ENCODE measurements at places on chromosomes 6 and 20.

DNA sequence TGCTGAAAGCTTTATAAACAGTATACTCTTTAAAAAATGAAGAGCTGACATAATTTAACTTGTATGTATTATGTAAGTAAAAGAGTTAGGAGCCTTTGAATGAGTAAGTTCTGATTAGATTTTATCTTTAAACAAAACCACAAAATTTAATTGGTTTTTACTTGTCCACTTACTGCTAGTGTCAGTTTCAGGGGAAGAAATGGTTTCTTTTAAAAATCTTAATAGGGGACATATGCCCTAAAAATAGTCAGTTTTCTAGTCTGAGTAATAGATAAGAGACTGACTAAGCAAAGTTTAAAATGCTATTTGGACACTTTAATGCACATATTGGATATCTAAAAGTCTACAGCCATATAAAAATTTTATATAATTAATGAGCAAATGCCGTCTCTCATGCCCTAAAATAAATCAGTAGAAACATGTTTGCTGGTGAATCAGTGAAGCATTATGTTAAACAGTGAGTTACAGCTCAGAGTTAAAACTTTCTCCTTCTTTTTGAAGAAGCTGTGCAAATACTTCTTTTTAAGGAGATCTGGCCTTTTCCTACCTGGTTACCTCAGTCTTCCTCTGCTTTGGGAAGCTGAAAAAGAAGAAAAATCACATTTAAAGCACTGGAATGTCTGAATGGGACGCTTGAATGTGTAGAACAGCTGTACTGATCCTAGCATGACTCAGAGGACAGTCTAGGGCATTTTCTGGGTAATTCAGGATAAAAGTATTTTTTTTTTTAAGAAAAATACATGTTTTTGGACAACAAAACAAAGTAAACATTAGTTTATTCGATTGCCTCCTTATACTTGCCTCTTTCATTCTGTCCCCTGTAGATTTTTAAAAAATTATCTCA, 55.3 kb downstream of the CDH26 start:
- no peak for DNase-seq

DNA sequence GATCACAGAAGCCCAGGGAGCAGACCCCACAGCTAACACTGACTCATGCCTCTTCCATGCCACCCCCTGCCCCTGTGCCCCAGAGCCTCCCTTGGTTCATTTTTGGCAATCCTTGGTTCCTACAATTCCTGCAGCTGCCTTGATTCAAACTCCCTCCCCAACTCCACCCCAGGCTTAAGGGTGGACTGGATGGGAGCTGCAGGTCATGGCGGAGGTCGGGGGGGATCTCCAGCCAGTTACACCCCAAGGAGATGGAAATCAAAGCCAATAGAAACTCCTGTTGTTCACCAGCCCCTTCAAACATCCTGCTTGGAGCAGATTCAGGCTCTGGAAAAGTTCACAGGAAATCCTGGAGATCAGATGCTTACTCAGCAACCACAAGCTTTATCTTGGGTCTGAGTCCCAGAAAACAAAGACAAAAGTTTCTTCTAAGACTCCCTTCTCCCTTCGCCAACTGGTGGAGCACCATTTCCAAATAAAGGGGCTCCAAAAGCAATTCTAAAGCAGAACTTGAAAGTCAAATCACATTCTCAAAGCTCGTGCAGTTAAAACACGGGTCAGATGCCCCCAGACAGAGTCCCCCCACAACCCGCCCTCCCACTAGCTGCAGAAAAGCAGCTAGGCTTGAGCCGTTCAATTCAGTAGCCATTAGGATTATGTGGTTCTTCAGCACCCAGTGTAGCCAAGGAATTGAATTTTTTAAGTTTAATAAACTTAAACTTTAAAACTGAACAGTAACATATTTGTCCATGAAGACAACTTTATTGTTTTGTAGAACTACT, 149.5 kb downstream of the ANKRD60 start:
- no peak for DNase-seq

DNA sequence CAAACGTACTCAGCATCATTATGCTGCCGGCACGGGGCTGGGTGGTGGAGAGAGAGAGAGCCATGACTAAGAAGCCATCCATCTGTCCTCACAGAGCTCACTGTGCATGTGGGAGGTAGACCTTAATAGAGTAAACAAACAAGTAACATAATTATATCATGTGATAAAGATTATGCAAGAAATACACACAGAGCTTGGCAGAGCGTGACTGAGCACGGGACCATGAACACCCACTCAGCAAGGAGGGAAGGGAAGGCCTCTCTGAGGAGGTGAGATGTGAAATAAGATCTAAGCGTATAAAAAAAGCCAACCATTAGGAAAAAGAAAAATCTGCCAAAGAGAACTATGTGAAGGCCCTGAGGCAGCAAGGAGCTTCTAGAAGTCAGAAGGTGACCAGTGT, 207.5 kb downstream of the PTPRT start:
- DNase-seq, result no peak

- DNase-seq, result no peak
Observed at GRCh38 chr6:115885636-115886366, 174.9 kb downstream of the FRK start.

- DNase-seq, result no peak
Observed at GRCh38 chr6:499617-500016, 108.1 kb downstream of the IRF4 start.

GRCh38 chr6:90934966-90935365, 348.1 kb upstream of the MAP3K7 start:
- DNase-seq, result no peak

DNA sequence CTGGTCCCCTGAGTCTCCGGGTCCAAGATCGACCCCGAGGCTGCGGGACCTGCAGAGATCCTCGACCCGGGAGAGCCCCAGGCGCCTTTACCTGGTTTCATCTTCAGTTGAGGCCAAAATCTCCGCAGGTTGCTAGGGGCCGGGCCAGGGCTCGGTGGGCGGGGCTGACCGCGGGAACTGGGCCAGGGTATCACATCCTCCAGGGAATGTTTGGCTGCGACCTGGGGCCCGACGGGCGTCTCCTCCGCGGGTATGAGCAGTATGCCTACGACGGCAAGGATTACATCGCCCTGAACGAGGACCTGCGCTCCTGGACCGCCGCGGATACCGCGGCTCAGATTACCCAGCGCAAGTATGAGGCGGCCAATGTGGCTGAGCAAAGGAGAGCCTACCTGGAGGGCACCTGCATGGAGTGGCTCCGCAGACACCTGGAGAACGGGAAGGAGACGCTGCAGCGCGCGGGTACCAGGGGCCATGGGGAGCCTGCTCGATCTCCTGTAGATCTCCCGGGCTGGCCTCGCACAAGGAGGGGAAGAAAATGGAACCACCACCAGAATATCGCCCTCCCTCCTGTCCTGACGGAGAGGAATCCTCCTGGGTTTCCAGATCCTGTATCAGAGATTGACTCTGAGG, 53.8 kb upstream of the POLR1H start:
- DNase-seq, result no peak

GRCh38 chr6:32933661-32934085, 7.2 kb downstream of the HLA-DMB start:
- no peak for DNase-seq

- DNase-seq, result no peak
Observed at GRCh38 chr6:87714093-87714842, 12.2 kb upstream of the AKIRIN2 start.

DNA sequence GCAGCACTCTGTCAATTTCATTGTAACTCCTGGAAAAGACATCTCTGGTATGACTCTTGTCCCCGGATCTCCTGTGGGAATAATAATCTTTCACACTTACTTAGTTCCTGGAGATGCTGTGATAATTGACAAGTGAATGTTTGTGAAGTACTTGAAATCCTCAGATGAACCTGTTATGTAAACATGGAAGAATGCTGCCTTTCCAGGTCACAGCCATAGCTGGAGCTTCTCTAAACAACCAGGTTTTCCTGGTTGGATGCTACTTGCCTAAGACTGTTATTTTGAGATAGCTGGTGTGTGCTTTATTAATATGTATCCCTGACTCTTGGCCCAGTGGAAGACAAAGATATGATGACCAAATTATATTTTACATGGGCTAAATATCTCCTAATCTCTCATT, 228.6 kb downstream of the KCNQ5 start:
- DNase-seq, result no peak

GRCh38 chr6:168372889-168373288, 53.3 kb upstream of the DACT2 start:
- DNase-seq, result no peak

GRCh38 chr6:141153563-141153962, 979.2 kb upstream of the GJE1 start:
- DNase-seq, result no peak

DNA sequence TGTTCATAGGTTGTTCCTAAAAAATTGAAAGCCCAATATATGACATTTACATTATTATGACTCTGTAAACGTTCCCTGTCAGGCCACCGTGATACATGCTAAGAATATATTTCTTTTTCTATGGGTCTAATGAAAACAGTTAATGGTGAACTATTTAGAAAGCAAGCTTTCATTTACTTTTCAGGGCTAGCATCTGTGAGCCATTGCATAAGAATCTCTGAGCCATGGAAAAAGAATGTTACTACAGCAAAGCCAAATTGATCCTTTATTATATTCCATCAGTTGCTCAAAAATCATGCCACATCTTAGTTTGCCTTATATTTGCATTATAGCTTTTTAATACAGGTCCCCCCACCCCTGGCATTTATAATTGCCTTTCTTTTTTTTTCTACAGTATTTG, 275.5 kb downstream of the ZFAND3 start:
- DNase-seq, result no peak

DNA sequence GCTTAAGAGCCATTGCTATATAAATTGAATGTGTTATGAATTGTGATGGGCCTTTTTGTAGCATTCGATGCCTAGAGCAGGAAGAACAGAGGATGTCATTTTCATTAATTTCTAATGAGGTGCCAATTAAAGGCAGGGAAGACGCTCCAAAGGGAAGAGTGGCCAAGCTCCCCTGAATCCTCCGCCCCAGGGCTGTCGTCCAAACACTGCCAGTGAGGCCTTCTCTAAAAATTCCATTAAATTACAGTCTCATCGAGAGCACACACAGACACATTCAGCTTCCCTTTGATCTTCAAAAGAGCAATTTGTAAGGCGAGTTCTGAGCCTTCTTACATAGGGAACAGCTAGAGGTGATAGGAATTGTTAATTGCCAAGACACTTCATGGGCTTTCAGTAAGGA, 300.0 kb downstream of the ZFAND3 start:
- no peak for DNase-seq

- DNase-seq, result no peak
Observed at GRCh38 chr20:51127713-51128112, 104.8 kb upstream of the KCNG1 start.

GRCh38 chr6:36130667-36131510, 576 bp downstream of the MAPK13 start:
- no peak for DNase-seq

GRCh38 chr20:49833483-49833882, 20.9 kb downstream of the SLC9A8 start:
- no peak for DNase-seq

- no peak for DNase-seq
Observed at GRCh38 chr20:13349235-13349604, 128.1 kb downstream of the ISM1 start.

DNA sequence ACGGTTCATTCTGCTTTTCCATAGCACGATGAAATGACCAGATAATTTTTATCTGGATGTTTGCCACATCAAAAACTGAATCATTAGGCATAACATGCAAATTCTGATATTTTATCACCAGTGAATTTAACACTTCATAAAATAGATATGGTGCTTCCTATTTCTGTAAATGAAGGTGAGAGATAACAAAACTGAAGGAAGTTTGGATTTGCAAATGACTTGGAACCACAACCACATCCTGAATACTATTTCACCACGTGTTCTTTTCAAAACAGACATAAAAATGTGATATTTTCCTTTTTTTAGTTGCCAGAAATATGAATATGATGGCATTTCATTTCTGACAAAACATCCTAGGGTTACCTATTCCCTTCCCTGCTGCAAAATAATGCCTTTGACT, 146.1 kb downstream of the EDN1 start:
- no peak for DNase-seq

GRCh38 chr20:62778601-62779416, 17.5 kb upstream of the MRGBP start:
- no peak for DNase-seq

- DNase-seq, result no peak
Observed at GRCh38 chr6:51855310-51856082, 231.9 kb downstream of the PKHD1 start.

DNA sequence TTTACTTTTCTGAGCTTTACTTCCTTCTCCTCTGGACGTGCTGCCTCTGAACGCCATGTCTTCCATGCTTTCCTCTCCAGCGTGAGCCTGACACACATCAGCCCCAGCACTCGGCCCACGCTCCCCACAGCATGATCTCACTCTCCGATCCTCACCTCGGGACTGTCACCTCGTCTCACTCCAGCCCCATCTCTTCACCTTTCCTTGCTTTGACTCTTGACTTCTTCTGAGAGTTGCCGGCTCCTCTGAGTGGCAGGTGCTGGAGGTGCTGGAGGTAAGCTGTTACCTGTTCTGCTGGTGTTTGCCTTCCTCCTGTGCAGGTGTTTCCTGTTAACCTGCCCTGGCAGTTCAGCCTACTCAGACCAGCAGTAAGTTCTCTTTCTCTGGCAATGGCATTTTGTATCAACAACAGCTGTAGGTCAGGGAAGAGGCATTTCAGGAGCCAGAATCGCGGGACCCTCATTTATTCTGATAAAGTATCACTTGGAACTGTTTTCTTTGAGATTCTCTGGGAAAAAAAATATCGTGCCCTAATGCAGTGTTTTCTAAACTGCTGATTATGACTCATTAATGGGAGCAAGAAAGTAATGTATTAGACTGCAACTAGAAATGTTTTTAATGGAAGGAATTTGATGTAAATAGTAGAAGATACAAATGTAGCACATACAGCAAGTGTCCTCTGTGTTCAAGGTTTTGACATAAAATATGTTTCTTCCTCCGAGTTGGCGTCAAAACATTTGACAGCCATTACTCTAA, 106.5 kb downstream of the ARID1B start:
- no peak for DNase-seq

- no peak for DNase-seq
Observed at GRCh38 chr20:2680046-2680445, 12.5 kb upstream of the EBF4 start.

- no peak for DNase-seq
Observed at GRCh38 chr6:3532296-3532916, 75.6 kb upstream of the SLC22A23 start.

- DNase-seq, result no peak
Observed at GRCh38 chr6:108762394-108762793, 85.8 kb upstream of the ARMC2 start.

DNA sequence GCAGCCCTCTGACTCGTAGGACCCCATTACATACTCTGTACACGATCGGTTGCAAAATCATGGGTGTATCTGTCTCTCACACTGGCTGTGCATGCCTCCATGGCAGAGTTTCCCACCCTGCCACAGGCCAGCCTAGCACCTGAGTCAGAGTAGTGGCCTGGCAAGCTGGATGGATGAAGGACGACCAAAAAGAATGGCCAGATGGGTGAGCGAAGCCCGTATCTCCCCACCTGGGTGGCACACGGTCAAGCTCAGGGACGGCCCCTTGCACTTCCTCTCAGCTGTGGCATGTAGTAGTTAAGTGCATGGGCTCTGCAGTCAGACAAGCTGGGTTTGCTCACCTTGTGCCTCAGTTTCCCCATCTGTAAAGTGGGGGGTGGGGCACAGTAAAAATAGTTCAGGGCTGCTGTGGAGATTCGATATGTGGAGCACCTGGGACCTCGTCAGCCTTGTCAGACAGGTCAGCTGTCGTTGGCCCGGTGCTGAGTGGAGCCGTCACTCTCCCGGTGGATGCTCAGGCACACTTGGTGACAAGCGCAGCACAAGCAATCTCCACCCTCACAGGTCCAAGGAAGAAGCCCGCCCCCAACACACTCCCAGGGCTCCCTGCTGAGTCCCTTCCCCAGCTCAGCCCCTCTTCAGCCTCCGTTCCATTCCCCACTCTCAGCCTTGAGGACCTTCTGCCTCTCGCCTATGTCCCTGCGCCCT, 12.6 kb downstream of the CPNE5 start:
- DNase-seq, result no peak
